ENCODE measurements at places on chromosomes 3 and 15.

GRCh38 chr15:28967990-28968389, 82.2 kb downstream of the APBA2 start:
- DNase-seq, result no peak

GRCh38 chr15:75835990-75836958, 7.0 kb upstream of the UBE2Q2 start:
- DNase-seq, result no peak

DNA sequence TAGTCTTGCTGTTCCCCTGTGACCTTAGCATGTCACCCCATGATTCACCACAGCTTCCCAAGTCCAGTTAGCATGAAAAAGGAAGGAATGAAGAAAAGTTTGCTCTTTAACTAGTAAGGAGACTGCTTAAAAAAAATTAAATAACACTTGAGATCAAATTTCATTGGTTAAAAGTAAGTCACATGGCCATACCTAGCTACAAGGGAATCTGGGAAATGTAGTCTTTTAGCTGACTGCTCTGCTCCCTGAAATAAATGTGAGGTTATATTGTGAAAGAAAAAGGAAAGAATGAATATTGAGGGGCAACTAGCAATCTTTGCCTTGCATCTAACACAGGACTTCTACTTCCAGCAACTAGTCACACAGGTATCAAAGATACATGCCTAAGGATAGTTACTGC, 84.7 kb upstream of the LRRN1 start:
- no peak for DNase-seq

DNA sequence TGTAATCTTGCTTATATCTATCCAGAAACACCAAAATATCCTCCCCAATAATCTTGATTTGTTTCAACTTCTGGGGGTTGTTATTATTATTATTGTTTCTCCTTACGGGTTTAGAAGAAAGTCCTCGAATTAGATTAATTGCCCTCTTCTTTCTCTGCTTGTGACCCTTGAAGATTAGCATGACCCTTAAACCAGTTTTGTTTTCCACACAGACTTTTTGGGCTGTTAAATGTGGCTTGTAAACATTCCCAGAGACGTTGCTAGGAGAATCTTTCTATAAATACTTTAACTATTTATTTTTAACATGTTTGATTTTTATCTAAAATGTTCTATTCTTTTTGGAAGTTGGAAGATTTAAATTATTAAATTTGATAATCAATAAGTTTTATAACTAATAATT, 4.3 kb upstream of the SUCNR1 start:
- DNase-seq, result no peak

GRCh38 chr3:51717947-51718346, 11.1 kb downstream of the GRM2 start:
- DNase-seq, result no peak

DNA sequence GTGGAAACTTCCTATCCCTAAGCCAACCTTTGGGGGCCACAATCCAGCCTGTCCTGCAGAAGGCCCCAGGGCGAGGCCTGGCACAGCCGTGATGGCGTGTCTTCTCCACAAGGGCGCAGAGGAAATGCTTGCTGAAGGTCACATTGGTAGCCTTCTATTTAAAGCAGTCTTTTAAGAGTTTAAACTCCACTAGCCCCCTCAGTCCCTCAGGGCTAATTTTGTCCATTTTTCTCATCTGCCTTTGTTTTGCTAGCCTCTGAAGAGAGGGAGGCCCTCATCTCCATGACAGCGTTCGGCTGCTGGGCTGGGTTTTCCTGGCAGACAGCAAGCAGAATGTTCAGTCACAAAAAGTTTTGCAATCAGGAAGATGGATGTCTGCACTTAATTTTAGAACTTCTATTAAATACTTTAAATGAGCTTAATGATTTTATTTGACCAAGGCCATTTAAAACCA, 40.8 kb downstream of the RARB start:
- DNase-seq, result no peak

GRCh38 chr3:152843955-152844354, 9.0 kb downstream of the P2RY1 start:
- DNase-seq, result no peak

GRCh38 chr15:71314956-71315537, 199.8 kb downstream of the THSD4 start:
- no peak for DNase-seq
